ENCODE measurements at places on chromosomes 5 and 9.

DNA sequence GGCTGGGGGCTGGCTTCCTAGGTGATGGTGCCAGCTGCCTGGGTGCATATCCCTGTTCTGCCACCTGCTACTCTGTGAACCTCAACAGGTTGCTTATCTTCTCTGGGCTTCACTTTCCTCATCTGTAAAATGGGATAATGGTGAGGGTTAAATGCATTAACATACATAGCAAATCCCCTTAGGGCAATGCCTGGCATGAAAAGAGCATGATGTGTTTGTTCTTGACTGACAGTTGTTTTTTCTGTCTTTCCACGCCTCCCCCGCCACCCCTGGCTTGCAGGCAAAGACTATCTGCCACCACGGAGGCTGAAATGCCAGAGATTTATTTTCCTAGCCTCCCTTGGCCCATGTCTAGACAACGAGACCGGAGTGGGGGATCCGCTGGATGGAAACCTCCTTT is 280.5 kb downstream of the NSG2 start:
- no peak for DNase-seq

GRCh38 chr9:123070198-123070597 is 36.7 kb downstream of the GPR21 start:
- no peak for DNase-seq

GRCh38 chr9:89642789-89643188 is 38.0 kb downstream of the GADD45G start:
- no peak for DNase-seq

DNA sequence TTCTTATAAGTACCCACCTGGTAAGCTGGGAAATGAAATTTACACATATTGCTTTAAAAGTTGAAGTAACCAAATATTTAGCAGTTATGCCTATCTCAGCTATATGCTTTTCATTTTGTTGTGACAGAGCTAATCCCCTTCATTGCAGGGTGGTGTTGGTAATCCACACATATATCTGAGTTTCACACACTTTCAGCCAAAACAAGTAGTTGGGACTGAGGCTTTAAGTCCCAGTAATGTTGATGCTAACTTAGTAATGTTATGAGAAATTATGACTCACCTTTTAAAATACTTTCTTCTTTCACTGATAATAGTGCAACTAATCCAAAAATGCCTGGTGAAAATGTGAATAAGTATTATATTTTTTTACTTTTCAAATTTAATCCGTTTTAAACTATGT is 19.2 kb upstream of the RICTOR start:
- no peak for DNase-seq

GRCh38 chr5:82351754-82352145 is 73.6 kb upstream of the RPS23 start:
- no peak for DNase-seq

DNA sequence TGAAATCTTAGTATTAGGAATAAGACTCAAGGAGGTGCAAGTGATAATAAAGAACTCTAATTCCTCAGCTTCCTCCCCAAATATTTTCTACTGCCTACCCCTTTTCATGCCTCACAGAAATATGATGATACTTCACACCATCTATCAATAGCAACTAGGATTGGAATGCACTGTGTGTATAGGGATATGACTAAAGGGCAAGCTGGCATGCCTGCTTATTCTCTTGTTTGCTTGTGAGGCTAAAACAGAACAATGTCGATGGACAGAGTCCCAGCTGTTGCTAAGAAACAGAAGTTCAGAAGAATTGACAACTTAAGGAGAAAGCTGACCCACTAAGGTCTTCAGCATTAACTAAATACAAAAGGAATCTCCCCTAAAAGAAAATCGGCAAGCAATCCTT is 9.7 kb upstream of the CHD1 start:
- no peak for DNase-seq

- DNase-seq = no peak
Observed at GRCh38 chr5:88045931-88046461, 222.6 kb downstream of the TMEM161B start.

- no peak for DNase-seq
Observed at GRCh38 chr9:38127271-38127839, 58.3 kb upstream of the SHB start.

DNA sequence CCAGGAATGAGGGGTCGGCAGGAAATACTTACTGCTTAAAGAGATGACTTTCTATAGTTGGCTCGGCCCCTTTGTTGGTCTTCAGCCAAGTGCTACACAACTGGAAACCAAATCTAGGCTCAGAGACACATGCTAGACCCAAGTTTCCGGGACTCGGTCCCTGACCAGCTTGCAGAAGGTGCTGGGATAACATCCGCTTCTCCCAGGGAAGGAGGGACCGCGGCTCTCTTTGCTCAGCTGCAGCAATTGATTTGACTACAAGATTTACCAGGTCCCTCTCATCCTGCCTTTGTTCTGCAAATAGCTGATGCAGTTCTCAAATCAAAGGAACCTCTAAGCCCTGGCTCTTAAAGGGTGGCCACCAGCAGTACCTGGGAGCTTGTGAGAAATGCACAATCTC is 314.7 kb downstream of the MLLT3 start:
- no peak for DNase-seq

DNA sequence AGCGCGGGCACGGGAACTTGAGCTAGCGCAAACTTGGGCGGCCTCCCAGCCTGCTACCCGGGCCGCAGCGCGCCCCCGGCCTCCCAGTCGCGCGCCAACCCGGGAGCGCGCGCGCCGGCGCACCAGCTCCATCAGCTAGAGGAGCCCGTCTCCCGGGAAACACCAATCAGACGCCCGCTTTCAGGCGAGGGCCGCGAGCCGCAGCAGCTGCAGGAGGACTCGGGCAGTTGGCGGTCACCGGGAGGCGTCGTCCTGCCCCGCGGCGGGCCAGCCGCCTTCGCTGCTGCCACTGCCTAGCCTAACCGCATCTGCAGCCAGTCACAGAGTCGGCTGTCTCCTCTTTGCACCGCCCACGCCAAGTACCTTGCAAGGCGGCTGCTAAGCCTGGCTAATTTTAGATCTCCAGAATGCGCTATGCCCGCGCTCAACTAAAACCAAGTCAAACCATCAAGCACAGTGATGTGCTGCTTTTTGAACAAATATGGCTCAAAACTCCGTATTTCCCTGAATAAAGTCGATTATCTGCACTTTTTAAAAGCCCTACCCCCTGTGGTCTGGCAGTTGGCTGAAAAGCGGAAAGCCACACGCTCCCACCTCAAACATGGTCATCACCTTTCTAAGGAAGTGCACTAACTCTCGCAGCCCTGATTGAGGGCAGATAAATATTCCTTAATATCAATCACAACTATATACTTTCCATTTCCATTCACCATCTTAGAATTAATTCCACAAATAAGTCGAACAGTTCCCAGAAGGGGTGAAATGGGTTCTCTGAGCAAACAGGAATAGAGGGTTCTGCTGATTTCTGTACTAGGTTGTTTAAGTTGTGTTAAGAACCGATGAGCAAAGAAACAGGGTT is 221.8 kb downstream of the MEF2C start:
- DNase-seq = no peak

GRCh38 chr5:156815988-156816599 is 34.0 kb upstream of the PPP1R2B start:
- DNase-seq = no peak

- no peak for DNase-seq
Observed at GRCh38 chr9:81849631-81850259, 78.5 kb upstream of the SPATA31D4 start.

GRCh38 chr5:40386289-40386688 is 293.4 kb upstream of the PTGER4 start:
- no peak for DNase-seq

GRCh38 chr5:17228821-17229291 is 11.4 kb downstream of the BASP1 start:
- no peak for DNase-seq

DNA sequence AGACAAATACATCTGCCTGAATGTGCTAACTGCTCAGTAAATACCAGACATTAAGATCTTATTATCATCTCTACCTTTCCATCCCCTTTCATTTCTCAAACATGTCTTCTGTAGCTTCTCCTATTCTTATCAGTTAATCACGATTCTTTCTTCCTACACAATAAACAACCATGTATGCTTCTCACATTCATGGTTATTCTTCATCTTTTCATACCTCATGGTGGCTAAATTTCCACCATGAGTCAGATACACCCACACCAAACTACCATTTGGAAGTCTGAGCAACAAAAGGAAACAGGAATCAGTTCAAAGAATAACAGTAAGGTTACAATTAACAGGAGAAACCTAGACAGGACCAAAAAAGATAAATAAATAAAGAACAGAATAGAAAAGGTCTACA is 7.7 kb downstream of the ZNF622 start:
- DNase-seq = no peak

GRCh38 chr9:107243742-107244141 is 39.3 kb upstream of the RAD23B start:
- no peak for DNase-seq

GRCh38 chr9:80842389-80842788 is 847.0 kb downstream of the TLE1 start:
- no peak for DNase-seq

GRCh38 chr5:14035859-14036503 is 91.5 kb upstream of the DNAH5 start:
- DNase-seq = no peak

DNA sequence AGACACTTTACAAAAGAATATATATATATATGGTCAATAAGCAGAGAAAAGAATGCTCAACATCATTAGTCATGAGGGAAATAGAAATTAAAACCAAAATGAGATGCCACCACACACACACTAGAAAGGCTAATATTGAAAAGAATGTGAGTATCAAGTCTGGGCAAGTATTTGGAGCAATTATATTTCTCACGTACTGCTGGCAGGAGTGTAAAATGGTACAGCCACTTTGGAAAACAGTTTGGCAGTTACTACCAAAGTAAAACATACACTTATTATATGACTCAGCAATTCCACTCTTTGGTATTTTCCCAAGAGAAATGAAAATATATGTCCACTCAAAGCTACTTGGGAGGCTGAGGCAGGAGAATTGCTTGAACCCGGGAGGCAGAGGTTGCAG is 29.8 kb downstream of the NEUROG1 start:
- no peak for DNase-seq

DNA sequence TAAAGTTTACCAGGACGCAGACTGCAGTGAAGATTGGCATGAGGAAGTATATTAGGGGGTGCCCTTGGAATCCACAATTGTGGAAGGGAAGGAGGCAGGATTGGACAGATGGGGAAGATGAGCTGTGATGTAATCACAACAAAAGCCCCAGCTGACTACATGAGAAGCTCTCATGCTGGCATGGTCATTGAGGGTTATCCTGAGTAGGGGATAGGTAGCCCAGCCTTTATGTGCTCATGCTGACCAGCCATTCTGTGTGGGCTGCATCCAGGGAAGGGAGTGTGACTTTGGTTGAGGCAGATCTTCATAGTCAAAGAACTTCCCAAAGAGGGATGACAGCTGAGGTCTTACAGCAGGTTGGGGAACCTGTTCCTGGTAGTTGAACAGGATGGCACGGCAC is 52.0 kb upstream of the RANBP6 start:
- no peak for DNase-seq

DNA sequence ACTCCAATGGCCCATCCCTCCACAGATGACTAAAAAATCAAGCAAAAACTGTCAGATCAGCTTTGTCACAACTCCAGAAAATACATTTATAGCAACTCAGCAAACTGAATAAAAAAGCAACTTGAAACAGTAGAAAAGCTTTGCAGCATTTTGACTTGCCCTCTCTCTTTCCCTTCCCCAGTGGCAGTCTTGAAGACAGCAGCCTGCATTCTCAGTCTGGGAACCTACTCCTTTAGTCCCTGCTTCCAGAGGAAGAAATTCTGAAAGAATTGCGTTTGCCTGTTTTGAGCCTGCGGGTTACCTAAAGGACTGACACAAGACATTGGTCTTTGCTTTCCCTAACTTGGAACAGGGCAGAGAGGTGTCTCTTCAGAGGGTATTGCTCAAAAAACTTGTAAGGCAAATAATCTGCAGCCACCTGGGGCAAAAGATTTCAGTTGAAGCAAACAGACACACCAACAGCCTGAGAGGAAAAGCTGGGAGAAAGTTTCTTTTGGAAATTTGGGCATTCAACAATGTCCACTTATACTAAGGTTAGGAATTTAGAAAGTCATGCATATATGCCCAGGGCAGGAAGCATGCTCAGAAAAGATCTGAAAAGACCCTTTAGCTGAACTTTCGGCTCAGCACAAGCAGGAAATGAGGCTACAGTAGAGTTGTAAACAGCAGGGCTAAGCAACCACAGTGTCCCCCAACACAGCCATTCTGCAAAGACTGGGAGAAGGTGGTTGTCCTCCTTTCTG is 15.2 kb upstream of the SLC35D2 start:
- no peak for DNase-seq

DNA sequence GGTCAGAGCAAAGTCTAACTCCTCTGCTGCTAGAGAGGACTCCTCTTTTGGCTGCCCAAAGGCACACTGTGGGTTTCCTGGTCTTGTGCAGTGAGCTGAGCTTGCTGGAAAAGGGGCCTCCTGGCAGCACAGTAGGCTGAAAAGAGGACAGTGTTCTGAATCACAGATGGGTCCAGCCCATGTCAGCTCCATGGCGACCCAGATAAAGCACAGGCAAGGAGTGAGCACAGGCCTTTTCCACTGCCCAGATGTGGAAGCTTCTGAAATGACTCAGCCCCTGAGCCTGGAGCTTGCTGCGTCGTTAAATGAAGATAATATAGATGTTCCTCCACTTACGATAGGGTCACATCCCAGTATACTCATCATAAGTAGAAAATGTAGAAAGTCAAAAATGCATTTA is 8.1 kb downstream of the CCDC180 start:
- DNase-seq = no peak

DNA sequence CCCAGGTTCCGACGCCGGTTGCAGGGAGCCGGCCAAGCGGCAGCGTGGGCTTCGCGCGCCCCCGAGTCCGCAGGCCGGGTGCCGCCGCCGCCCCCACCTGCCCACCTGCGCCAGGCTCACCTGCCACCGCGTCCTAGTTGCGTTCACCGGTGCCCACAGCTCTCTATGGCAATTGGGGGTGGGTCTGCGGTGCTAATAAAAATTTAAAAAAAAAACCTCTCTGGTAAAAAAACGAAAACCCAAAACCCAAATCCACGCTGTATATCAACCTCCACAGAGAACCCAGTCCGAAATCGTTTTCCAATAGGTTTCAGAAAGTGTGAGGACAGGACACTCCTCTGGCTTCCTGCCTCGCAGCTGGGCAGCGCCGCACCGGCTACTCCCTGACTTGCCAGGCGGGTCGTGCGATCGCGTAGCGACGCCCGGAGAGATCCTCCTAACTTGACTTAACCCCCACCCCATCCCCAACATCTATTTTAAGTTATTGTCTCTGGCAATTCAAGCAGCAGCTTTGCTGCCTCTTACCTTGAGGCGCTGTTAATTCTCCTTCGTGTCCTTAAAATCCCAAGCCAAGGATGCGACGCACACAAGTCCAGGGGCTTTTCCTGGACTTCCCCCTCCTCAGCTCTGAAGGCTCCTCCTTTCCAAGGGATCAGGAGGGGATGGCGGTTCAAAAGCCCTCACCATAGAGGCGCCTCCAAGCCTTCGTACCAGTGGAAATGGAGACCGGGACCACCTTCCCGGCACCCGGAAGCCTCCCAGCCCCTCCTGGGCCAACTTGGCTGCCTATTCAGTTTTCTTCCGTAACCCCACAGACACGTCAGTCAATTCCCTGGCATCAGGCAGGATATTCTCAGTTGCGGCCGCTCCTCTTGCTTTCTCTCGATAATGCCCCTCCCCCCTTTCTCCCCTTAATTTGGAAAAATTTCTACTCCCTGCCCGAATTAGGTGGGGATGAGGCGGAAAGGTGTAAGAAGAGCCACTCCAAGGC is 1639.4 kb upstream of the C9orf72 start:
- no peak for DNase-seq

All from activated CD4-positive, alpha-beta T cell treated with anti-CD3 and anti-CD28 coated beads for 1 hour (primary cell).